ENCODE measurements at places on chromosomes 6 and 20.

GRCh38 chr6:23325065-23325464, 755.7 kb downstream of the HDGFL1 start:
- no peak for DNase-seq

DNA sequence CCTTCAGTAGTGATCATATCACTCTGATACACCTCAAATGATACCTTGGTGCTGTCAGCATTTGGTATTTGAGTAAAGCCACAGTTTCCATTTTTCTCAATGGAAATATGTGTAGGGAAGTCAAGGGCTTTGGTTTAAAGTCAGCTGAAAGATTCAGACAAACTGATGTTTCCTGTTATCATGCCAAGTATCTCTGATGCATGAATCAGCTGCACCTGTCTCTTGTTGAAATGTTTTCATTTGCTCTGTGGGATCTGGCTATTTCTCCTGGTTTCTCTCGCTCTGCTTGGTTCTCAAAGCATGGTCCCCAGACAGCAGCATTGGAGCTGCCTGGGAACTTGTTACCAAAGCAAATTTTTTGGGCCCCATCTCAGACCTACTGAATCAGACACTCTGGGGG, 23.5 kb downstream of the ZFP64 start:
- DNase-seq: no peak

- no peak for DNase-seq
Observed at GRCh38 chr6:36769183-36769675, 70.0 kb downstream of the CPNE5 start.

GRCh38 chr20:20571068-20571780, 141.2 kb downstream of the RALGAPA2 start:
- DNase-seq: no peak

GRCh38 chr20:16459019-16459700, 114.1 kb downstream of the KIF16B start:
- DNase-seq: no peak

- no peak for DNase-seq
Observed at GRCh38 chr6:35698858-35699257, 10.1 kb upstream of the FKBP5 start.

DNA sequence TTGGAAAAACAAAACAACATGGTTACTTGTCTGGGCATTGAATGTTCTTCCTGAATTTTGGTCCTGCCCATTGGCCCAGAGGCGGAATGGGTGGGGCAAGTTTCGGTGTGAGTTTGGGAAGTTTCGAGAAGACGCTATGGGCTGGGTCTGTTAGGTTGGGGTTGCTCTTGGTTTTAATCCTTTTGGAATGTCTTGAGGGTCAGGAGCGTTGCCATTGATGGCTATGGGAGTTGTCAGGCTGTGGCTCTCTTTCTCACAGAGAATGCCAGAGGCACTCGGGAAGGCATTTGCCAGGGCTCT, 135.0 kb downstream of the LRRC1 start:
- no peak for DNase-seq

DNA sequence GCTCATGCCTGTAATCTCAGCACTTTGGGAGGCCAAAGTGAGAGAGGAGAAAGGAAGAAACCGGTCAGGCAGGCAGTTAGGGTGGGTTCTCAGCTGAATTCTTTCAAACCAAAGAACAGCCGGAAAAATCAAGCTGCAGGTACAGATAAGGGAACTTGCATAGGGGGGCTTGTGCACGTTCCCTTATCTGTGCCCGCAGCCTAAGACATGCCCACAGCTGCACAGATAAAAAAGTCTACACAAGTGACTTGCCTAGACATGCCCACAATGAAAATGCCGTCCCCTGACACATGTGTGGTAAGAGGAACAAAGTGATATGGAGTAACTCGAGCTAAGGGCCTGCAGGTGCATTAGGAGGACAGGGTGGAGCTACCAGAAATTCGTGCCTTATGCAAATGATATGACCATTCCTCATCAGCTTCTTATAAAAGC, 175.8 kb upstream of the SALL4 start:
- DNase-seq: no peak

DNA sequence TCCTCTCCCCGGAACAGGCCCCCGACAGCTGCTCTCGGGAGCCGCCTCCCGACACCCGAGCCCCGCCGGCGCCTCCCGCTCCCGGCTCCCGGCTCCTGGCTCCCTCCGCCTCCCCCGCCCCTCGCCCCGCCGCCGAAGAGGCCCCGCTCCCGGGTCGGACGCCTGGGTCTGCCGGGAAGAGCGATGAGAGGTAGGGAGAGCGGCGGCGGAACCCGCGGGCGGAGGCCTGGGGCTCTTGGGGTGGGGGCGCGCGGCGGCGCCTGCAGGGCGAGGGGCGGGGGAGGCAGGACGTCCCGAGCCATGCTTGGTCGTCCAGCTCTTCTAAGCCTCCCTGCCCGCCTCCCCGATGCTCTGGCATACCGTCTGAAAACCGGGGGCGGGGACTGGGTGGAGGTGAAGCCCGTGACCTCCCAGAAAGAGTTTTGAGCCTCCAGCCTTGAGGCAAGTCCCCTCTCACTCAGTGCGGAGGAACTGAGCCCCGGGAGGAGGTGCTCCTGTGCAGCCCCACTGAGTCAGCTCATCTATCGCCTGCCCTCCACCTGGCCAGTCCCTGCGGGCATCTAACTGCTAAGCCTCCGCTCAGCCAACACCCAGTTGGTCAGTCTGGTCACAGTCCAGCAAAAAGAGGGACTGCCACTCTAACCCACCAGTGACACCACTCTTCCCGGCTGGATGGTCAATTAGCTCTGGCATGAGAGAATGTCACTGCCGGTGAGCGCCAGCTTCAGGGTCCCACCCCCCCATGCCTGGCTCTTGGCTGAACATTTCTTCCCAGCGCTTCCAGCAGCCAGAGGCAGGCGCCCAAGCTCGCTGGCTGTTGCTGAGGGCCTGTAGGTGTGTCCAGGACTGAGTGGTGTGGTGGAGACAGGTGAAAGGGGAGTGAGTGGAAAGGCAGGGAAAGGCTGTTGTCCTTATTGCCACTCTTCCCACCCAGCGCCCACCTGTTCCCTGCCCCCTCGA, 482 bp downstream of the DDR1 start:
- DNase-seq: no peak

- DNase-seq: no peak
Observed at GRCh38 chr6:49772285-49772684, 14.8 kb downstream of the PGK2 start.

All from NCI-H524 (cell line).